Calu3 (cell line): ENCODE measurements at places on chromosomes 11 and 22. TPM values are rescaled to one million over a fixed set of nuclear protein-coding genes. Genes with fewer than 3 reads are reported as not detected.

- no peaks in the 10 kb centered on the region for H3K4me1 ChIP-seq
- no peak overlapping the region for H3K27ac ChIP-seq
- no peaks in the 10 kb centered on the region for H3K36me3 ChIP-seq
- peak; percentile 24 for DNase-seq
- no peaks in the 10 kb centered on the region for H3K27me3 ChIP-seq
Measured at GRCh38 chr11:80727315-80727714, 1286.5 kb upstream of the TENM4 start.

- H3K27me3 ChIP-seq: no peaks in the 10 kb centered on the region
- no peak overlapping the region for H3K27ac ChIP-seq
- H3K36me3 ChIP-seq: no peaks in the 10 kb centered on the region
- H3K4me1 ChIP-seq: no peaks in the 10 kb centered on the region
Measured at GRCh38 chr11:80469871-80470270, 1029.0 kb upstream of the TENM4 start.

DNA sequence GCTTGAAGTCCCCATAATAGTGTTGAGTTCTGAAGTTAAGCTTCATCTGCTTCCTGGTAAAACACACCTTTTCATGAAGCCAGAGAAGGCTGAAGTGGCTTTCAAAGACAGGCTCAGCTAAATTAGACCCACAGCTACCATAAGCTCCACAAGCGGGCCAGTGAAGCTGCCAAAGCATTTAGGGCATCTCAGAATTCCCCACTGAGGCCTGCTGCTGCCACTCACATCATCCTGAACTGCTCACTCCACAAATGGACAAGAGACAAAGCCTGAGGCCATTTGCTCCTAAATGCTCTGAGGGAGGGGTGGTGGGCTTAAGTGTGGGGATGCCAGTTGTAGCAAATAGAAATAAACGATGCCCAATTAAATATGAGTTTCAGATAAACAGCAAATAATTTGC lies 14.6 kb downstream of the CCDC83 start:
- H3K4me3 ChIP-seq: no peak overlapping the region
- no peak overlapping the region for H3K27ac ChIP-seq
- H3K36me3 ChIP-seq: no peaks in the 10 kb centered on the region
- DNase-seq: no peak
- no peaks in the 10 kb centered on the region for H3K4me1 ChIP-seq

DNA sequence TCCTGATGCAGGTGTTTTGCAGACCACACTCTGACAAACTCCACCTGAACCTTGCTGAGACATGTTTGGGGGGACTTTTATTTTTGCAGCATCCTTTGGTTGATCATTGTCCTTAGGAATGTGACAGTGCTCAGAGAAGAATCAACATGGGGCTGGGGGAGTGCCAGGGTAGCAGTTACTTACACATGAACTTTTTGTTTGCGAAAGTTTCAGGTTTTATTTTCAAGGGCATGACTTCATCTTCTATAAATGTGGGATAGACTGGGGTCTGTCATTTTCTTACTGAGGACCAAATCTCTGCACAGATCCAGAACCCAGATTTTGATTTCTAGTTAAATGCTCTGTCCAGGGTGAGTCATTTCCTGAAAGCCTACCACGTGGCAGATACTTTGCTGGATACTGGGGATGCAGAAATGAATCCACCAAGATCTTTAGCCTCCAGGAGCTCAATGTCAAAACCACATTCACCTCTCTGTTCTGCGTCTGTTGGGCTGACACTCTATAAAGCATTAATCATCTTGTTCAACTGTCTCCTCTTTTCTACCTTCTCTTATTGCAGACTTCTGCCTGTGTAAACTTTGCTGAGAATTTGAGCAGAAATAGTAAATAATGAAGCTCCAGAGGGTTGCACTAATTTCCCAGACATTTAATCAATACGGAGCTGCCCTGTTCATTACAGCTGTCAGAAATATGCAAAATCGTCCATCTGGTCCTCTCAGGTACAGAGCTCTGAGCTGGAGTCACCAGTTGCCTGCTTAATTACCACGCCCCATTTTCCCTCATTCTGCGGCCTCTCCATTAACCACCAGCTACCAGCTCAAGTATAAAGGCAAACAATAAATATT lies 387.9 kb downstream of the MIAT start:
- no peaks in the 10 kb centered on the region for H3K36me3 ChIP-seq
- H3K4me3 ChIP-seq: no peak overlapping the region
- H3K27ac ChIP-seq: no peak overlapping the region
- DNase-seq: peak; percentile 15

DNA sequence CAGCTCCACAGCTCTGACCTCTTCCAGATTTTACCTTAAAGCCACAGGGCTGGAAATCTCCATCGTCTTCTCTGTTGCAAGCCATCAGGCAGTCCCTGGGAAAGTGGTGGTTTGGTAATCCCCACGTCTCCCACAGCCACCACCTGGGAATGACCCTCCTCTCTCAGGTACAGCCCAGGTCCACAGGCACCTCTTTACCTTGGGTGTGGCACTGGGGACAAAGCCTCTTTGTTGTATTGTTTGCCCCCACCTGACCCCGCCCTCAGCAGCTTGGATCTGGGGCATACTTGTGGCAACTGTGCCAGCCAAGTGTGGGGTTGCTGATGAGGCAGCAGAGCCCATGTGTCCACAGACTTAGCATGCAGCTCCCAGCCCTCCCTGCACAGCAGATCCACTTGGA lies 77.6 kb downstream of the LRRC32 start:
- peak overlapping the region; percentile 60 for H3K27ac ChIP-seq
- DNase-seq: peak; percentile 81
- H3K4me1 ChIP-seq: peaks cover 47% of the 10 kb centered on the region
- no peaks in the 10 kb centered on the region for H3K27me3 ChIP-seq
- H3K4me3 ChIP-seq: no peak overlapping the region
- H3K36me3 ChIP-seq: no peaks in the 10 kb centered on the region

DNA sequence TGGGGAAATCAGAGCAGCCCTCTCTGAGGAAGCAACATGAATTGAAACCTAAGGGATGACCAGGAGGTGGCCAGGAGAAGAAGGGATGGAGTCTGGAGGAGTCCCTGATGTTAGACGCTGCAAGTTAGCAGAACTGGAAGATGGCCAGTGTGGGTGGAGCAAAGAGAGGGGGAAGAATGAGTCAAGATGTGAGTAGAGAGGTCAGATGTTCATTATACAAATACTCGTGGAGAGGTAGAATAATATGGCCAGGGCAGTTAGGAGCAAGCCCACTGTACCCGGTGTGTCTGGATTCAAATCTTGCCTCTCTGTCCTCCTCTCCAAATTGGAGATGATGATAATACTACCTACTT lies 242.0 kb downstream of the TENM4 start:
- H3K36me3 ChIP-seq: no peaks in the 10 kb centered on the region
- DNase-seq: no peak
- no peak overlapping the region for H3K27ac ChIP-seq
- peaks cover 11% of the 10 kb centered on the region for H3K27me3 ChIP-seq
- H3K4me1 ChIP-seq: no peaks in the 10 kb centered on the region

DNA sequence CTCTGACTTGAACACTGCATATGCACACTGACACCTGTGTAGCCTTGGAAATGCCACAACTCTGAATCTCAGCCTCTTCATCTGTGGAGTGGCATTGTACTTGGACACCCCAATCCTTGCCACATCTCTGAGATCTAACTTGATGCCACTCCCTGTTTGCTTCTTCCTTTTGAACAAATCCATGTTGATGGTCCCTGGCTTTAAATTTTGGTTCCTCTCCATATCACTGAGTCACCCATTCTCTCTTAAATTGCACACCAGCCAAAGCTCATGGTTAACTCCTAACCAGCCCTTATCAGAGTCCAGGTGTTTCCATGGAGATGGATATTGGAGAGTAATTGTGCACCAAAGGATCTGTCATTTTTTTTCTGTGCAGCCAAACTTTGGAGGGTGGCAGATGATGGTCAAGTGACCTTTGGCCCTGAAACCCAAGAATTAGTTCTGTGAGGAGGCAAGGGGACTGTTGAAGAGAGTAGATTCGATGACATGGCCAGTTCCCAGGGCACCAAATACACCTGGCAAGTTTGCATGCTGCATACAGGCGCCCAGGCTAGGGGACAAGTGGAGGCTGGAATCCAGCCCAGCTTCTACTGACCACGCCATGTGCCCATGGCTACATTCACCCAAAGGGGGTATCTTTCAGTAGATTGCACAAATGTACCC lies 25.1 kb upstream of the PAMR1 start:
- H3K27ac ChIP-seq: no peak overlapping the region
- peaks cover 95% of the 10 kb centered on the region for H3K27me3 ChIP-seq
- H3K4me3 ChIP-seq: no peak overlapping the region
- no peak for DNase-seq
- no peaks in the 10 kb centered on the region for H3K36me3 ChIP-seq

DNA sequence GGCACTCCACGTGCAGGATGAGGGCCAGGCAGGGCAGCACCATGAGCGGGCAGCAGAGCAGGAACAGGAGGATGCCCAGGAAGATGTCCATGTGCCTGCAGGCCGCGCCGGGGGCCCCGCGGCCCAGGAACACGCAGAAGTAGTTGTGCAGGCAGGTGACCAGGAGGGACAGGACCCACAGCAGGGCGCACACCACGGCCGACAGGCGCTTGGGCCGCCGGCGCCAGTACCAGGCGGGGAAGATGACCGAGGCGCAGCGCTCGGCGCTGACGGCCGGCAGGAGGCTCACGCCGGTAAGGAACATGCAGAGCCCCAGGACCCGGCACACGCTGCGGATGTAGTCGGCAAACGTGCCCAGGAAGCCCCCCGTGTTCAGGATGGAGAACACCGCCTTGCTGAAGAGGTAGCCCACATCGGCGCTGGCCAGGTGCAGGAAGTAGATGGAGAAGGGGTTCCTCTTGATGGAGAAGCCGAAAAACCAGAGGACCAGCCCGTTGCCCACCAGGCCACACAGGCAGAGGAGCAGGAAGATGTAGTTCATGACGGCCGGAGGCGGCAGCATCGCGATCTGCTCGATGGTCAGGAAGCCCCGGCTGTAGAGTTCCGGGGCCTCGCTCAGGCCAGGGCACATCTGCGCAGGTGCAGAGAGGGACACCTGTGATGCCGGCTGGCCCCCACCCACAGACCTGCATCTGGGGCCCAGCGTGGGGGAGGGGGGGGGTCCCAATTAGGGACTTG lies 7.2 kb downstream of the MRGPRF start:
- peaks cover 21% of the 10 kb centered on the region for H3K4me1 ChIP-seq
- peaks cover 19% of the 10 kb centered on the region for H3K27me3 ChIP-seq
- no peak overlapping the region for H3K27ac ChIP-seq
- DNase-seq: no peak
- no peaks in the 10 kb centered on the region for H3K36me3 ChIP-seq

GRCh38 chr11:115897707-115898106 lies 393.5 kb upstream of the CADM1 start:
- H3K27ac ChIP-seq: no peak overlapping the region
- H3K4me3 ChIP-seq: no peak overlapping the region
- no peaks in the 10 kb centered on the region for H3K4me1 ChIP-seq
- no peaks in the 10 kb centered on the region for H3K36me3 ChIP-seq

- H3K4me1 ChIP-seq: peaks cover 13% of the 10 kb centered on the region
- peaks cover 9% of the 10 kb centered on the region for H3K36me3 ChIP-seq
- H3K27ac ChIP-seq: no peak overlapping the region
- no peak overlapping the region for H3K4me3 ChIP-seq
- DNase-seq: no peak
Measured at GRCh38 chr11:124756033-124756752, 4.1 kb upstream of the VSIG2 start.

GRCh38 chr11:68460741-68461574 lies at the start of gene PPP6R3:
Gene PPP6R3, plus strand, starts transcription at chr11:68460752. Its CDS starts 76,913 bp downstream, at chr11:68537665.
- H3K27ac ChIP-seq: peak within 1 kb of the TSS; percentile 94
- H3K27me3 ChIP-seq: no peaks in the 10 kb centered on the region
- H3K36me3 ChIP-seq: peaks cover 37% of the 10 kb centered on the region
- H3K4me1 ChIP-seq: peaks cover 23% of the 10 kb centered on the region
- DNase-seq: peak; percentile 28

GRCh38 chr11:62253999-62254542 lies 12.0 kb downstream of the SCGB1D2 start:
- H3K27me3 ChIP-seq: peaks cover 63% of the 10 kb centered on the region
- no peaks in the 10 kb centered on the region for H3K4me1 ChIP-seq
- DNase-seq: no peak
- no peak overlapping the region for H3K27ac ChIP-seq
- H3K4me3 ChIP-seq: no peak overlapping the region
- no peaks in the 10 kb centered on the region for H3K36me3 ChIP-seq

DNA sequence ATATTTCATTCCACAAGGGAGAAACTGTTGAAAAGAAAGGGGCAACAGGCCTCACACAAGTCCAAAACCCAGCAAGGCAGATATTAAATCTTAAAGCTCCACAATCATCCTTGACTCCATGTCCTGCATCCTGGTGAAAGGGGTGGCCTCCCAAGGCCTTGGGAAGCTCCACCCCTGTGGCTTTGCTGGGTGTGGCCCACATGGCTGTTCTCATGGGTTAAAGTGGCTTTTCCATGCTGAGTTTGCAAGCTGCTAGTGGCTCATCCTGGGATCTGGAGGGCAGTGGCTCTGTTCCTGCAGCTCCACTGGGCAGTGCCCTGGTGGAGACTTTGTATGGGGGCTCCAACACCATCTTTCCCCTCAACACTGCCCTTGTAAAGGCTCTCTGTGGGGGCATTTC lies 106.4 kb downstream of the CTNND1 start:
- H3K4me3 ChIP-seq: no peak overlapping the region
- H3K4me1 ChIP-seq: peaks cover 4% of the 10 kb centered on the region
- H3K27me3 ChIP-seq: no peaks in the 10 kb centered on the region
- no peak for DNase-seq
- no peak overlapping the region for H3K27ac ChIP-seq
- H3K36me3 ChIP-seq: no peaks in the 10 kb centered on the region

DNA sequence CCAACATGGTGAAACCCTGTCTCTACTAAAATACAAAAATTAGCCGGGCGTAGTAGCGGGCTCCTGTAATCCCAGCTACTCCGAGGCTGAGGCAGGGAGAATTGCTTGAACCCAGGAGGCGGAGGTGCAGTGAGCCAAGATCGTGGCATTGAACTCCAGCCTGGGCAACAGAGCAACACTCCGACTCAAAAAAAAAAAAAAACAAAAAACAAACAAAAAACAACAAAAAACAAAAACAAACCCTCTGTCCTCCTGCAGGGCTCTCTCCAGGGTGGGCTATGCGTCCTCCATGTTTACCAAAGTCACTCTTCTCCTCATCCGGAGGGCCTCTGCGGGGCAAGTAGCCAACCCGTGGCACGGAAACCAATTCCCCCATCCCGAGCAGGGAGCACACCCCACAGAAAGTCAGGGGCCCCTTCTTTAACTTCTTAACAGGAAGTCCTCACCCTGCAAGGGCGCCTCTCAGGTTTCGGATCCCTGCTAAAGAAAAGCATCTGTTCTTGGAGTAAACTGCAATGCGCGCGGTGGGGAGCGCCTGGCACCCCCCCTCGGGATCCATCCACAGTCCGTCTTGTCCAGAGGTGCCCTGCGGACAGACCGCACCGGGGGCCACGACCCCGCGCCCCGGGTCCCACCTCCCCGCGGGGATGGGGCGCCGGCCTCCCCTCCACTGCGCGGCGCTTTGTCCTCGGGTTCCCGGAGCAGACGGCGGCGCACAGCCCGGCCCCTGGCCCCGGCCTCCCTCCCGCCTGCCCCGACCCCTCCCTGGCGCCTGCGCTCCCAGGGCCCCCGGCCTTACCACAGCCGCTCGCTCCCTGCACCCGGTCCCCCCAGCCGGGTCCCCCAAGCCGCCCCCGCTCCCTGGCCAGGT lies 712 bp downstream of the CERK start:
- no peaks in the 10 kb centered on the region for H3K27me3 ChIP-seq
- peak; percentile 35 for DNase-seq
- peaks cover 35% of the 10 kb centered on the region for H3K36me3 ChIP-seq
- H3K4me1 ChIP-seq: peaks cover 32% of the 10 kb centered on the region
- peak overlapping the region; percentile 83 for H3K4me3 ChIP-seq

GRCh38 chr22:19869497-19870152 lies 15.0 kb upstream of the GNB1L start:
- no peaks in the 10 kb centered on the region for H3K4me1 ChIP-seq
- no peaks in the 10 kb centered on the region for H3K27me3 ChIP-seq
- H3K36me3 ChIP-seq: peaks cover 4% of the 10 kb centered on the region
- DNase-seq: no peak

Gene RDX
- total RNA-seq: 71.8 and 76.8 TPM in 2 replicates

Gene NF2
- total RNA-seq: 117 and 132 TPM in 2 replicates

Gene ETS1
- 26.5 and 38.4 TPM in 2 replicates for total RNA-seq

Gene MYO7A
- 3.7 and 5.2 TPM in 2 replicates for total RNA-seq

Gene PPP1CA
- 179 and 180 TPM in 2 replicates for total RNA-seq
